Smooth muscle cell of the brain vasculature (primary cell): ENCODE measurements at places on chromosomes 7 and 10.

- no peak for DNase-seq
These were observed 71.7 kb downstream of the ARL4A start for GRCh38 chr7:12759151-12759550.

DNA sequence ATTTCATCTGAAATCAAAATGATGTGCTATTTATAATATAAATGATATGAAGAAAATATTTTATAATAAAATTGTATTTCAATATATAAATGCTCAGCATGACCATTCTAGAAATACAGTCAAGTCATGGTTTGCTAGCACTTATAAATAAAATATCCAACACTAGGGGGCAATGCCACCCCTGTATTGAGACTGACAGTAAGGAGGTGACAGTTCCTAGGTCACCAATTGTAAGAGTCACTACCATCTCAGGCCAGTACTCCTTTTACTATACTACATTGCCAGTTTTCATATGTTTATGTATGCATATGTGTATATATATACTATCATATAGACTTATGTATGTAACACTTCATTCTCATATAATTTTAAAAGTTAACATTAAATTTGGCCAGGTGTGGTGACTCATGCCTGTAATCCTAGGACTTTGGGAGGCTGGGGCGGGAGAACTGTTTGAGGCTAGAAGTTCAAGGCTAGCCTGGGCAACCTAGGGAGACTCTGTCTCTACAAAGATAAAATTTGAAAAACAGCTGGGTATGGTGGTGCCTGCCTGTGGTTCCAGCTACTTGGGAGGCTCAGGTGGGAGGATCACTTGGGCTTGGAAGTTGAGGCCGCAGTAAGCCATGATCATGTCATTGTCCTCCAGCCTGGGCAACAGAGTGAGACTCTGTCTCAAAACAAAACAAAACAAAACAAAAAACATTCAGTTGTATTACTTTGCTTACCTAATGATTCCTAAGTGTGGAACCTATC is 2.4 kb upstream of the CNOT4 start:
- DNase-seq = no peak

- no peak for DNase-seq
These were observed 9.3 kb upstream of the SPOCK2 start for GRCh38 chr10:72097448-72098300.

DNA sequence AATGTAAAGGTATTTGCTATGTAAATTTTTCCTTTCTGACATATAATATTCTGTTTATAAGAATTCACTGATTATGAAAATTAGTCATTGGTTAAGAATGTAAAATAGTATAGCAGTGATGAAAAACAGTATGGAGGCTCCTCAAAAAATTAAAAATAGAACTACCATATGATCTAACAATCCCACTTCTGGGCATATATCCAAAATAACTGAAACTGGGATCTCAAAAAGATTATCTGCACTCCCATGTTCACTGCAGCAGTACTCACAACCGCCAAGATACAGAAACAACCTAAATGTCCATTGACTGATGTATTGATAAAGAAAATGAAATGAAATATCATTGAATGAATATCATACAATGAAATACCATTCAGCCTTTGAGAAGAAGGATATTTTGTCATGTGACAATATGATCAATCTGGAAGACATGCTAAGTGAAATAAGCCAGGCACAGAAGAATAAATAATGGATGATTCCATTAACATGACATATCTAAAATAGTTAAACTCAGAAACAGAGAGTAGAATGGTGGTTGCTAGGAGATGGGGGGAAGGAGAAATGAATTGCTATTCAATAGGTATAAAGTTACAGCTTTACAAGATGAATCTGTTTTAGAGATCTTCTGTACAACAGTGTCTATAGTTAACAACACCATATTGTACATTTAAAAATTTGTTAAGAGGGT is 14.0 kb downstream of the C10orf88 start:
- DNase-seq = peak; percentile 4

DNA sequence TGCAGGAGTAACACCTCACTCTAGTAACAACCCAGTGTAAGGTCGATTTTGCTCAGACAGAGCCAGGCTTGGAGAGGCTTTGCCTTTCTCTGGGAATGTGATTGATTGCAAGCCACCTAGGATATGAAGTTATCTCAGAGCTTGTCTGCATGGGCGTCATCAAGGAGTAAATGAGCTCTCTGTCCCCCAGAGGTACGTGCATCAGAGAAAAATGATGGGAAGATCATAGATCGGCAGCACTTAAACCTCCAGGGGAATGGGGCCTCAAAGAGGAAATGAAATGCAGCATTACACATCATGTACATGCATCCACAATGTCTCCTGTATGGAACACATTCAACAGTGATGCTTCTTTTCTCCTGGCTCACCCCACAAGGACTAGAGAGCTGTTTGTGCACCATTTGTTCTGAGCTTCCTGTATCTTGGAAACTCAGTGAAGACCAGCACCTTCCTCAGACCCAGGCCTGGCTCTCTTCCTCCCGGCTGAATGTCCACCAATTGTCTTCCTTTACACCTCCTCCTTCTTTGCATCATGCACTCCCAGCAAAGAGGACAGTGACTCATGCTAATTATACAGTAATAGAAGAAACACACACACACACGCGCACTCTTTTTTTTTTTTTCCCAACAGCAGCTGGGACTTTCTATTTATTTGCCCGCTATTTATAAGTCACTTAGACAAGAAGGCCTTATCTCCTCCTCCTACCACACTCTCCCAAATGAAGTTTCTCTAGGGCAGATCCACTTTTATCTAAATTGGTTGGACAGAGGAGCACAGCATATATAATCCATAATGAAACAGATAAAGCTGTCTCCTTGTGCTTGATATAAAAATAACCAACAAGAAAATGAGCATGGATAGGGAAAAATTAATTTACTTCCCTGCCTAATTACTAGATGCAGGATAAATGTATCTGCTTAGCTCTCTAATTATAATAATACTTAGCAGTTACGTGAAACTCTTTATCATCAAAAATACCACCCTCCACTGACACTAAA is 990.7 kb downstream of the CCSER2 start:
- no peak for DNase-seq

DNA sequence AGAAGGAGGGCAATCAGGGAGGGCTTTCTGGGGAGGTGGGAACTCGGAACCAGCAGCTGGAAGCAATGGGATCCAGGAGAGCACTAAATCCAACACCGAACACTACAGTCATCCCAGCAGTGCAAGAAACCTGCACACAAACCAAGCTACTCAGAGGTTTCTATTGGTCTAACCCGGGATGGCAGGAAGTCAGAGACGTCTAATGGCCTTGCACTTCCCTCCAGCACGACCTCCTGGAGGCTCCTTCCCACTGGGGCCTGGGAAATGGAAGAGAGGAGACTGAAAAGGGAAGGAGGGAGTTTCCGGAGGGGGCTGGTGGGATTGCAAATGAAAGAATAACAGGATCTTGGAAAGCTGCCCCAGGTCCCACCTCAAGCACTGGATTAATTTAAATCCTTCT is 56.3 kb downstream of the TEX36 start:
- no peak for DNase-seq

DNA sequence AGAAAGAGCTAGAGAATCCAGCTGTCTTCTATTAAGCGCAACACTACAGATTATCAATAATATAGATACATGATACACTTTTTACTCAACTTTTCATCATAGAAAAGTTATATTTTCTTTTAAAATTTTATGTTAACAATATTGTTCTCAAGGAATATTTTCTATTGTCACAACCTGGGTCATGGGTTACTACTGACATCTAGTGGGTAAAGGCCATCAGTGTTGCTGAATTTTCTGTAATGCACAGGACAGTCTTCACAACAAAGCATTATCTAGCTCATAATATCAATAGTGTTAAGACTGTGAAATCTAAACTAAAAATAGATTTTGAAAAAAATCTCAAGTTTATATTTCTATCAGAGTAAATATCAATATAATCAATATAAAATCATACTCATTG is 209.8 kb downstream of the ZNF33B start:
- no peak for DNase-seq

DNA sequence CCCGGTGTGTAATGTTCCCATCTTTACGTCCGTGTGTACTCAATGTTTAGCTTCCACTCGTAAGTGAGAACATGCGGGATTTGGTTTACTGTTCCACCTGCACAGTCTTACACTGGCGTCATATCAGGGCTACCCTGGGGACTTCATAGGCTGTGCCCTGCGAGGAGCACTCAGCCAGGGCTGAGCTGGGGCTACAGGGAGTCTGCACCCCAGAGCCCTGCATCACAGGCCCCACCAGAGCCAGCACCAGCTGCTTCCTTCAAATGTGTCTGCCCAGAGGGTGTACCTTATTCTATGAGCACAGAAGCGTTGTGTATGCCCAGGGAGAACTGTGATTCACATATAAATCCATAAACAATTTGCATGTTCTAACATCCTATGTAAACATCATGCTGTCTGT is 277.1 kb downstream of the TCERG1L start:
- no peak for DNase-seq

DNA sequence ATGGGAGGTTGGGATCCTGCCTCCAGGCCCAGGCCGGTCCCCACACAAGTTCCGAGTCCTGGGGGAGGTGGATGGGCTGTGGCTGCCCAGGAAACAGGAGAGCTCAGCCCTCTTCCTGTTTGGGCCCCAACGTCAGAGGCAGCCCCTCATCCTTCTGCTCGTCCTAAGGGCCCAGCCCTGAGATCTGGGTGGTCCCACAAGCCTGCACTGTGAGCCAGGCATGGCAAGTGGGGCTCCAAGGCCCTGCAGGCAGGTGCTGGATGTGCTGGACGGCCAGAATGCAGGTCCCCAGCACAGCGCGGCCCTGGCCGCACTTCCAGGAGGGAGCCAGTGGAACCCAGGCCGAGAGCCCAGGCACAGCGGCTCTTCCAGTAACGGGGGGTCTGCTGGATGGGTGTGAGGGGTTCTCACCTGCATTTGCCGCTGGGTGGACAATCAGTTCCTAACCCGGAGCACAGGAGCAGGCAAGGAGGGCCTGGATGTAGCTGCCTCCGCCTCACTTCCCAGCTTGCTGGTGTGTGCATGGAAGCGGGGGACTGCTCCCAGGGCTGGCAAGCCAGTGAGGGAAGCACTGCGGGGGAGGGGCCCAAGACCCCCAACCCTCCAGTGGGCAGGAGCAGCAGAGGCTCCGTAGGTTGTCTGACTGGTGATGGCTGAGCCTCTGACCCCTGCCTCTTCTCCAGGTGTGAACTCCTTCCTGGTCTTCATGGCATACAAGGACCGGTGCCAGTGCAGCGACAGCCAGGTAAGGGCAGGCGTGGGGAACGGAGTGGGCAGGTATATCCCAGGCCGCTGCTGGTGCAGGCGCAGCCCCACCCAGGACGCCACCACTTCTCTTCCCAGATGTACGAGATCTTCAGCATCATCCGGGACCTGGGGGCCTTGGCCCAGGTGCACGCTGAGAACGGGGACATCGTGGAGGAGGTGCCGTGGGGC is 9.7 kb downstream of the DPYSL4 start:
- DNase-seq = no peak
